ENCODE measurements at places on chromosomes 12 and 14.

- DNase-seq, result no peak
Measured at GRCh38 chr12:94875525-94875924, 128.0 kb downstream of the NDUFA12 start.

DNA sequence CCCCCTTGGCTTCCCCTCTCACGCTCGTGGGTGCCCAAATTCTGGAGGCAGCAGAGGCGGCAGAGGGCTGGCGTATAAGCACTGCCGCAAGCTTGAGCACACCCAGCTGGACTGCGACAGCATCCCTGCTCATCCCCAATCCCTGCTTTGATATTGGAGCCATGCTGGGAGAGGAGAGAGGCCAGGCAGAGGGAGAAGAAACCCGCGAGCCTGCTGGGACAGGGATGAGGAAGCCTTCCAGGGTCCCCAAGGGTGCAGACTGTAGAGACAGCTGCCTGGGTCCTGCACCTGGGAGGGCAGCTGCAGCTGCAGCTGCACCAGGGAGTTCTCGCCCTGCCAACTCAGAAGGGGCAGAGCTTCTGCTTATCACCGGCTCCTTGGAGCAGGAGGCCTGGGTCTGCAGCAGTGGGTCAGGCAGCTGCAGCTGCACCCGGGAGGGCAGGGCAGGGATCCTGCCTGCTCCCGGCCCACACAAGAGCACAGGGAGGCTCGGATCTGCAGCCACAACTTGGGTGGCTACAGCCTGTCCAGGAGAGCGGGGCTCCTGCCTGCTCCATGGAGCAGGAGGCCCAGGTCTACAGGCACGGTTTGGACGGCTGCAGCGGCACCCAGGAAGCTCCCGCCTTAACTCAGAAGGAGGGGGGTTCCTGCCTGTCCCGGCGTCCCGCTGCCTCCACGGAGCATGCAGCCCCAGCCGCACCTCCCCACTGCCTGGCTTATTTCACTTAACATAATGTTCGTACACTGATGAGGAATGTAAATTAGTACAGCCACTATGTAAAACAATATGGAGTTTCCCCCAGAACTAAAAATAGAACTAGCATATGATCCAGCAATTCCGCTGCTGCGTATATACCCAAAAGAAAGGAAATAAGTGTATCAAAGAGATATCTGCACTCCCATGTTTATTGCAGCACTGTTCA, 60.4 kb upstream of the SGPP1 start:
- DNase-seq, result no peak

- DNase-seq, result no peak
Measured at GRCh38 chr12:51383269-51383905, 7.8 kb downstream of the GALNT6 start.

DNA sequence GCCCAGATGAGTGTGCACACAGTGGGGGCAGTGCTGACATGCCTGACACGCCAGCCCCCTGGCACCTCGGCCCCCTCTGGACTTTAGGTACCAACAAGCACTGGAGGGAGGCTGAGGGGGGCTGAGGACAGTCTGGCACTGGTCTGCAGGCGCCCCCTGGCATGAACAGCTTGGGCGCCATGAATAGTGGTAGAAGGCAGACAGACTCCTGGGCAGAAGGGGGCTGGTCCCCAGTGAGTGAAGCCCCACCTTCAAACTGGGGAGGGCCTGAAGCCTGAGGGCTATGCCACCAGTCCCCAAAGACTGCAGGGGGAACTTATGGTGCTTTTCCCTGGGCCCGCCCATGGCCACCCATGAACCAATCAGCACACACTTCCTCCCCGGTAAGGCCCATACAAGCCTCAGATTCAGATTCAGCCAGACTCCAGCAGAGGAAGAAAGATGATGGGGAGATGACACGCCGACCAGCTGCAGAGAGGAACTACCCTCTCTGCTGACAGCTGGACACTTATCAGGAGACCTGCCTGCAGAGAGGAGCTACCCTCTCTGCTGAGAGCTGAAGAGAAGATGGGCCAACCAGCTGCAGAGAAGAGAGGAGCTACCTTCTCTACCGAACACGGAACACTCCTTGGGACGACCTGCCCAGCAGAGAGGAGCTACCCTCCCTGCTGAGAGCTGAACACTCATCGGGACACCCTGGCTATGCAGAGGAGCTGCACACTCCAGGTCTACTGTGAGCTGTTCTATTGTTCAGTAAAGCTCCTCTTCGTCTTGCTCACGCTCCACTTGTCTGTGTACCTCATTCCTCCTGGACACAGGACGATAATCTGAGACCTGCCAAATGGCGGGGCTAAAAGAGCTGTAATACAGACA, 324.5 kb downstream of the PCNX1 start:
- DNase-seq, result no peak

DNA sequence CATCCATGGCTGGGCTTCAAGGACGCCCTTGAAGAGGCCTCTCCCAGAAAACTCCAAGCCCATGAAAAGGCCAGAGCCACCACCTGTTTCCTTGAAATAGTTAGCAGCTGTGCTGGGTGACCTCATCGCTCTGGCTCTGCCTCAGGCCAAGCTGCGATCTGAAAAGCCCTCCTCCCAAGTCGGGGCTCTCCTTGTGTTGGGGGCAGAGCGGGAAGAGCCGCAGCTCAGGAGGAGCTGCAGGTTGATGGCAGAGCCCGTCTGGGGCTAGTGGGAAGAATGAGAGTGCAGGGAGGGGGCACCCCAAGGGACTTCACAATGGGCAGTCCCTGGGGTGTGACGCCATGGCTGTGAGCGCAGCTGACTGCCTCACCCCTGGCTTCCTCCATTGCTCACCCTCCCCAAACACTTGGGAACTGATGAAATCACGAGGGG, 50.0 kb upstream of the STON2 start:
- DNase-seq, result no peak

DNA sequence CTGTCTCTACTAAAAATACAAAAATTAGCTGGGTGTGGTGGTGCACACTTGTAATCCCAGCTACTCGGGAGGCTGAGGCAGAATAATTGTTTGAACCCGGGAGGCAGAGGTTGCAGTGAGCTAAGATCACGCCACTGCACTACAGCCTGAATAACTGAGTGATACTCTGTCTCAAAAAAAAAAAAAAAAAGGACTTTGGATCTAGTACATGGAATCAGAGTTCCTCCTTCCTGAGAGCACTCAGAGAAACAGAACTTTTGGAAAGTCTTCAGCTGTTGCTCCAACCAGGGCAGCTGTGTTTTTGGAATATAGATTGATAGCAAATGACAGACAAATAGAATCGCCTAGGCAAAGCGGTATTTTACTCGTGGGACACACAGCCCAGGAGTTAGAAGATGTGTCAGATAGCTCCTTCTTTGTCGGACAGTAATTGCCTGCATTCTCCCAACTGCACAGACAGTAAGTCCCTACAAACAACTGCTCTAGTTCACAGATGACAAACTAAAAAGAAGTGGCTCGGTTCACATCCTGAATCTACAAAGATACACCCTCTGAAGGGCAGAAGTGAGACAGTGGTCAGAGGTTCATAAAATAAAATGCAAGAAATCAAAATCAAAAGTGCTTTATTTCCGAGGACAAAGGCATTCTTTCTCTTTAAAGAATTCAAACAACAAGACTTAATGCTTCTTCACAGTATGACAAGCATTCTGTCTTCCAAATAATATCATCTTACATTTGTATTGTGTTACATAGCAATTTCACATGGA, 17.1 kb upstream of the NEK9 start:
- no peak for DNase-seq

GRCh38 chr12:57893431-57894353, 47.2 kb upstream of the CTDSP2 start:
- no peak for DNase-seq

GRCh38 chr14:57153286-57153685, 115.4 kb downstream of the EXOC5 start:
- DNase-seq, result no peak

DNA sequence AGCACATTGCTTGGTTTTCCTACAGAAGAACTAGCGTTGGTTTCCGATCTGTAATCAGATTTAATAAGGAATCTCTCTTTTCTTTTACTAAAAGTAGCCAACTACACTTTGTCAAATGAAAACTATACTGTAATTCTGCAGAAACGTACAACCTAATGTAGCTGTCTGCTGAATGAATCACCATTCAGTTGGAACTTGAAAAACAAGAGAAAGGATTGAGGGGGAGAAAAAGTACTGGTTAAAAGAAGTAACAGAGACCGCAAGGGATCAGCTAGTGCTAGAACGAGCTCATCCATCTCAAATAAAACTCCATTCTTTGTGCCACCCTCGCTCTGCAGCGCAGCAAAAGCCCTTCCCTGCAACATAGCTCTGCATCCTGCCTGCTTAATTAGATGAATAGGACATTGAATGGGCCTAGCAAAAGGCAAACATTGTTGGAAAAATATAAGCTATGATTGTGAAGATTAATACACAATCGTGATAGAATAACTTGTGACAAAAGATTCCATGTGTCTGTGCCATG, 2.6 kb downstream of the GARIN2 start:
- DNase-seq, result no peak

DNA sequence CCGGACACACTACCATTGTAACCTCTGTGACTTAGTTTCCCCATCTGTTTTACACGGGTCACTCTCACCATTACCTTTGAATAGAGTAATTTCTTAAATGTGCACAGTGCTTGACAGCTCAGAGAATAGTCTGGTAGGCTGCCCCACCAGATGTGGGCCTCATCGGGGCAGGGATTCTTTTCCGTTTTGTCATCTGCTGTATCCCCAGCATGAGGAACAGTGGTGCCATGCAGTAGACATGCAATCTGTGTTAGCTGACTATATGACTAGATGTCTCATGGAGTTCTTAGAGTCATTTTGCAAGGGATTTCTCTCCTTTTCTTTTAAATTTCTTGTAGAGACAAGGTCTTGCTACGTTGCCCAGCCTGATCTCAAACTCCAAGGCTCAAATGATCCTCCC, 44.9 kb upstream of the PLEKHG3 start:
- no peak for DNase-seq

- DNase-seq, result no peak
Measured at GRCh38 chr12:65622056-65622455, 202.2 kb upstream of the HMGA2 start.

GRCh38 chr14:104758981-104759969, 6.3 kb downstream of the SIVA1 start:
- DNase-seq, result no peak

- no peak for DNase-seq
Measured at GRCh38 chr12:98951406-98951805, 306.3 kb downstream of the APAF1 start.

DNA sequence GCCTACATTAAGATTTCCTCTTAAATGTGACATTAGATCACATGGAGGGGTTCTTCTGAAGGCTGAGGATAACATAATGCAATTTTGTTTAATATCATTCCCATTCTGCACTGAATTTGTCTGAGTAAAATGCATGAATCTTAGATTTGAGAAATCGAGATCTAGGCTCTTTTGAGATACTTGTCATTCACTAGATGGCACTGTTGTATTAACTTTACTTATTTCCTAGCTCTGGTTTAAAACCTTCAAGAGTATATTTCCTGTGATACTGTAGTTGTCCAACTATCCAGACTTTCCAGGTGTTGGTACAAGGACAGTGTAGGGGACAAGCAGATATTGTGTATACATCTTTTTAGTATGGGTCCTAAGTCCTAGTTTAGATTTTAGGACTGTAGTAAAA, 91.7 kb upstream of the SEL1L start:
- no peak for DNase-seq

DNA sequence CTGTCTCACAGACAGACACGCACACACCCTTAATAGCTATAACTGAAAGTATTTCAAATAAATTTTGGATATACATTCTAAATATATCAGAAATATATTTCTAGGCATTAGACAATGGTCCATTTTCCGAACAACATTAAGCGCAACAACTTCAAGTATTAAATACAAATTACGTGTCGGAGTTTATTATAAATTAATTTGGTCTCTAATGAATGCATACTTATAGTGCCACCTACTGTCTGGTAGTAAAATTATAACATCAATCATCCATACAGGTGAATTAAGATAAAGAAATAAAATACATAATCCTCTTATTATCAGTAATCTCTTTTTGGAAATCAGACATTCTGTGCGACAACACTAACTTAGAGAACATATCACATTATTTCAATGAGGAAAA, 27.2 kb upstream of the CMAS start:
- no peak for DNase-seq

DNA sequence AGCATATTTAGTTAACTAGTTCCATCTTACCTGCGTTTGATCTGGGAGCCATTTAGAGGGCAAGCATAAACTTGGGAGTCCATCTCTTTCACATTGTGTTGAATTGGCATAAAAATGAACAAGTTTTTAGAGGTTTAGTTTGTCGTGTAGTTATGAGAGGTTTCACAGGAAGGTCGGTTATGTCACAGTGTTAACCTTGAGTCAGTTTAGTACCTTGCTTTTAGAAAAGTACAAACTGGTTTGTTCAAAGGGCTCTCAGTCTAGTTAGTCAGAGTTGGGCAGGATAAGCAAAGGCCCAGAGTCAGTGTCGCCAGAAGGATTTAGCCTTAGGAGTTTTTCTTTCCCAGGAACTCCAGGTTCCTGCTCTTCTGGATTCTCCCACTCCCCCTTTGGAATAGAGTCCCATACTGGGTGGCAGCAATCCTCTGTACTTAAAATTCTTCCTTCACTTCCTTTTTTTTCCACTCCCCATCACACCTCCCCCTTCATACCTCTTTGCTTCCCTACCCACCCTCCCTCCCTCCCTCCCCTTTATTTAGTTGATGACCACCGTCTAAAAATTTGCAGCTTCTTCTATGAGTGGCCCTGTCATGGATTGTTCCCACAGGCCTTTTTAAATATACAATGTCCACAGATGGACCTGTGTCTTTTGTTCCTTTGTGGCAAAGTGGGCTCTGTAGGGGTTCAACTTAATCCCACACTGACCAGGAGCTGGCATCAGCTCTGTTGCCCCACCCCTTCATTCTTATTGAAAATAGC, 12.1 kb downstream of the PCBP2 start:
- no peak for DNase-seq

GRCh38 chr12:2555487-2556082, 239.2 kb upstream of the FKBP4 start:
- DNase-seq, result no peak

DNA sequence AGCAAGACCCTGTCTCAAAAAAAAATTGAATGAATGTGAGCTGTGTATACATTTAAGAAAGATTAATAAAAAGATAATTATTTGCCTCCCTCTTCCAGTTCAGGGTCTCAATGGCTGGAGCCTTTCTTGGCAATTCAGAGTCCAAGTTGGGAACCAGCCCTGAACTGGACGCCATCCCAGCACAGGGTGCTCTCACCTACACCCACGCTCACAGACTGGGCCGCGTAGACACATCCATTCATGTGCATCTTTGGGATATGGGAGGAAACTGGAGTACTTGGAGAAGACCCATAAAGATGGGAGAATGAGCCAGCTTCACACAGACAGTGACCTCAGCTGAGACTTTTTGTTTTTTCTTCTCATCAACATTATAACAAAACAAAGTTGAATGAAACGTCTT, 6.5 kb downstream of the MAPK1IP1L start:
- DNase-seq, result no peak
